ENCODE measurements at places on chromosomes 1 and 21.

GRCh38 chr1:98177751-98178150 lies 256.9 kb upstream of the DPYD start:
- DNase-seq = no peak

- DNase-seq = peak; percentile 44
These were observed 3.6 kb upstream of the RASSF5 start for GRCh38 chr1:206503591-206504362.

DNA sequence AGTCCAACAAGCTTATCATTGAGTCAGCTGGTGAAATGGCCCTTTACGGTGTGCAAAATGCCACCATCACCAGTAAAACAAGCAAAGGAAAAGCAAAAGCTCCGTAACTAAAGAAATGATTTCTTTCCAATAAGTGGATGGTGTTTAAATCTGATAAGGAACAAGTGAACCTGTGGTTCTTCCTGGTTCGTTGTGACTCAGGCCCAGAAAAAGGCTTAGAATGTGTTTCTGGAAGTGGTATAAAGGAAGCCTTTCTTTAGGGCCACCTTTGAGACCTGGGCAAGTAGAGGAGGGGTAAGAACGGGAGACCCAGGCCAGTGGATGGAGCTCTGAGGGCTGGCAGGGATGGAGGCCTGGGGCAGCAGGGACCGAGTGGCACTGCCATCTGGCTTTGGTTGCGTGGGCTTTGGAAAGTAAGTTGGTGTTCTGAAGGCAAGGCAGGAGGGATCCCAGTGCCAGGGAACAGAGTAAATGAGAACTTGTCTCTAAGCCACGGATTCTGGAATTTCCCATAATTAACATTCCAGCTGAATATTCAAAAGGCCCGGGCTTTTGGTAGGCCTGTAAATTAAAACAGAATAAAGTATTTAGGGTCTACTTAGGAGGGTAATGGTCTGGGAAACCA lies 87.9 kb upstream of the LMO4 start:
- DNase-seq = no peak

DNA sequence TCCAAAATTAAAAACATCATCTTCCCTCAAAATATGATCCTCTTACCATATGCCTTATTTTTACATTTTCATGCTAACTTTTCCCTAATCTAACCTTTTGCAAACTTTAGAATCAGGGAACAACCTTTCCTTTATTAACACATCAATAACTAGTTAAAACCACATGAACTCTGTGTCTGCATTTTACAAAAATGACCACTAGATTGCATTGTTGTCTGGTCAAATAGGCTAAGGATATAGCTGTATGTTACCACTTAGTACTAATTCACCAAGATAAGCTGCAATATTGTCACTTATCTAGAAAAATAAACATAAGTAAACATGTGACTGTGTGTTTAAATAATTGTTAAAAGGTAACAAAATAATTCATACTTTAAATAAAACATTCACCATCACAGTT lies 82.3 kb downstream of the DENND1B start:
- no peak for DNase-seq

DNA sequence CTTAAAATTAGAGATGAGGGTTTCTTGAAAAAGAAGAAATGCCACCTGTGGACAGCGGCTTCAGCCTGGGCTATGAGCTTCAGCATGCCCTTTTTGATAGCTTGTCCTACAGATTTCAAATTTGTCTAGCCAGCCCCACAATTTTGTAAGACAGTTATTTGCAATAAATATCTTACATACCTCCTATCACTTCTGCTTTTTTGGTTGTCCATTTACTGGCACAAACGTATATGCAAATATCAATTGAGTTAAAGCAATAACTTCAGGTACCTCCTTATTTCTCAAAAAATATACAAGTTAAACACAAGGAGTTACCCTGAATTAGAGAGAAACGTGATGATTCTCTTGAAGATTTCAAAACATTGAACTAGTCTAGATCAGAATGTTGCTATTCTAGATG lies 53.5 kb downstream of the OLFM3 start:
- no peak for DNase-seq

GRCh38 chr1:228226141-228226874 lies 18.5 kb downstream of the OBSCN start:
- DNase-seq = no peak

DNA sequence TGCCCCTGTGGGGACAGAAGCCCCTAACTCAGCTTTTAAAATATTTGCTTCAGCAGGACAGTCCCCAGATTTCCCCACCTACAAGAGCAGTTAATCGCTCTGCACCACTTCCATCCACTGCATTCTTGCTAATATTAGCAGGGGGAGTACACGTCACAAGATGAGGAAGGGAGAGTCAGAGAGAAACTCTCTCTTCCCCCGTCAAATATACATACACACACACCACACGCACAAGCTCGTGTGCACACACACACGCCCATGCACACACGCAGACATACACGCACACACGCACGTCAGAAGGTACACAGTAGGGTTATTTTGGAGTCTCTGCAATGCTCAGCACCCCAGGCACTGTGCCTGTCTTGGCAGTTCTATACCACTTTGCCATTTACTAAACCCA lies 2.1 kb downstream of the CLCA1 start:
- DNase-seq = no peak

DNA sequence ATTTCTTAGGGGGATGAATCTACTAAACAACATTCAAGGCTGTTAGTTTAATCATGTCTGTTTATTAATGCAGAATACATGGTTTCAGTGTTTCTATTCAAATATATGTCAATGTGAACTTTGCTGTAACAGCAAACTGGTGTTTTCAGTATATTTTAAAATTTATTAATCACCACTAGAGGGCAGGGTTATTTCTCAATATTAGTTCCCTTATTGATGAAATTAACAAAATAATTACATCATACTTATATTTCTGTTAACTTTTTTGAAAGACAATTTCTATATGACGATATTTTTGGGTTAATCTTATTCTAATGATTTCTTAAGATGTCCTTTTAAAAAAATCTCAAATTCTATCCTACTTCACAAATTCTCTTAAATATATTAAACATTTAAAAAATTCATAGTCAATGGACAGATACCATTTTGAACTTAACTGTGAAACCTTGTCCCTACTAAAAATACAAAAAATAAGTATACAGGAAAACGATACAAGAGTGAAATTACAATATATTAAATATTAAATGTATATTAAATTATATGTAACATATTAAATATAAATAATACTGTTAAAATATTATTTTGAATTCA lies 1034.1 kb upstream of the PRMT6 start:
- no peak for DNase-seq

GRCh38 chr1:161728376-161729226 lies 7.3 kb downstream of the FCRLB start:
- DNase-seq = no peak

DNA sequence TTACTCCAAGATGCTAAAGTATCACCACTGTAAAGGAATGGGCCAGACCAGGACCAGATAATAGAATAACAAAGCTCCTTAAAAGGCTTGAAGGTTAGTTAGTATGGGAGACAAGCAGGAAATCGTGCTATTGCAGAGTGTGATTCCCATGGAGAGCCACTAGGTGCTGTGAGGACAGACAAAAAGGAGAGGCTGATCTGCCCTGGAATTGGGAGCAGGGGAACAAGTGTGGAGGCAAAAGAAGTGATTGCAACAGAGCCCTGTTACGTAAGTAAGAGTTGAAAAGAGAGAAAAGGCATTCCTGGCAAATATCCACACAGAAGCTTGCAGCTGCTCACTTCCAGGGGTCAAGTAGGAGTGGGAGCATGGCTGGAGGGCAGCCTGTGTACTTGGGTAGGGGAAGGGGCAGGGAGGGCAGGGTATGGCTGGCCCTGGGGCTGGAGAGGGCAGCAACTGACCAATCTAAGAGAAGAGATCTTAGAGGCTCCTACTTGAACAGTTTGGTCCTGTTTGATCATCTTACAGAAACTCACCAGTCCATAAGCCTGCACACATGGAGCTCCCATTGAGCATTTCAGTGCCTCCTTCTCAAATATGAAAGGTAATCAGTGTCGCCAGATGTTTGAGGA lies 207.7 kb upstream of the GJB5 start:
- DNase-seq = no peak

DNA sequence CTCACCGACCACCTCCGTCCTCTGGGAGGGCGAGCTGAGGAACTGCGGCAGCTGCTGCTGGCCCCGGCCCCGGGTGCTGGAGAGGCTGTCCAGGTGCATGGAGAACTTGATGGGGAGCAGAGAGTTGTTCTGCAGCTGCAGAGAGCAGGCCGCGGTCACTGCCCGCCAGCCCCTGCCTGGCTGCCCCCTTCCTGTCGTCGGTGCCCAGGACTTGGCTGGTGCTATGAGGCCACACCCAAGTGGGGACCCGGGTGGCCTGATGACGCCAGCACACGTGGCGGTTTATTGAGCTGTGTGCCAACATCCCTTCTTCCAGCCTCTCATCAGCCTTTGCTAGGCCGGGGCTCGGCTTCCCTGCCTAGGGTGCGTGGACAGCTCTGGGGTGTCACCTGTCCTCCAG lies 5.3 kb upstream of the TMEM52 start:
- DNase-seq = no peak

GRCh38 chr1:223456747-223457146 lies 63.5 kb downstream of the CCDC185 start:
- no peak for DNase-seq

DNA sequence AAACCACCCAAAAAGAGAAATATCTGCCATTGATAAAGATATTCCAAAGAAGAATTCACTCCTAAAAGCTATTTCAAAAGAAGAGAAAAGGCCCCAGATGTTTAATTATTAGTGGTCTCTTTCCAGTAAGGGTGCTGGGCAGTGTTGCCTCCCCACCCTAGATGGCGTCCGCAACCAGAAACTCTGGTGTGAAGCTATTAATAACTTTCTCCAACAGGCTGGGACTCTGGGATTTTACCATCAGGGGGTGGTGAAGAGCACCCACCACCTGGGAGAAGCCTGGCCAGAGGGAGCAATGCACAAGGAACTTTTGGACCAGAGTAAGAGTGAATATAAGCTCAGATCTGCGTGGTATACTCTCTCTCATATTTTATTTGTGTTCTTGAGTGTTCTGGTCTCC lies 115.4 kb upstream of the TIAM1 start:
- DNase-seq = no peak

- DNase-seq = no peak
These were observed 15.6 kb downstream of the HLX start for GRCh38 chr1:220894924-220895256.

GRCh38 chr1:15714406-15715136 lies 21.5 kb upstream of the SLC25A34 start:
- DNase-seq = no peak

- no peak for DNase-seq
These were observed 71.2 kb upstream of the ZC3H12A start for GRCh38 chr1:37403166-37403565.
